ENCODE measurements at places on chromosomes 1 and 21.

- DNase-seq = no peak
These were observed 73.0 kb downstream of the RAP1GAP start for GRCh38 chr1:21596174-21596573.

- no peak for DNase-seq
These were observed 694 bp downstream of the MEAF6 start for GRCh38 chr1:37513795-37514349.

GRCh38 chr1:72547412-72547811, 265.1 kb upstream of the NEGR1 start:
- DNase-seq = no peak

- DNase-seq = no peak
These were observed 159.2 kb downstream of the GALNT2 start for GRCh38 chr1:230226007-230226800.

GRCh38 chr1:27015260-27015659, 2.6 kb upstream of the TENT5B start:
- no peak for DNase-seq

DNA sequence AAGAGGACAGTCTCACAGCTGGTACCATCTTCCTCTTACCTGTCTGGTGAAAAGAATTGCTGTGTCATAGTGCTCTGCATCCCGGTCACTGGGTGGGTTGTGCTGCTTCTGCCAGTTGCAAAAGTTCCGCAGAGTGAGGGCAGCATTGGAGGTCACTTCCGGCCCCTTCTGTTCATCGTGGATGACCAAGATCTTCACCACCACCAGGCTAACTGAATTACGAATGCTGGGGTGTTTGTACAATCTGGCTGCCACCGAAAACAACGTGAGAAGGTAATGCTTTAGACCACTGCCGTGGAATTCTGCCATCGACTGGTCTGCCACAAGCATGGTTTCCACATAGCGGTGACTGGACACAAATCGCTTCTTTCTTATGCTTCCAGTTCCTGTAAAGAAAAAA, 2.9 kb downstream of the ADAMTS1 start:
- no peak for DNase-seq

DNA sequence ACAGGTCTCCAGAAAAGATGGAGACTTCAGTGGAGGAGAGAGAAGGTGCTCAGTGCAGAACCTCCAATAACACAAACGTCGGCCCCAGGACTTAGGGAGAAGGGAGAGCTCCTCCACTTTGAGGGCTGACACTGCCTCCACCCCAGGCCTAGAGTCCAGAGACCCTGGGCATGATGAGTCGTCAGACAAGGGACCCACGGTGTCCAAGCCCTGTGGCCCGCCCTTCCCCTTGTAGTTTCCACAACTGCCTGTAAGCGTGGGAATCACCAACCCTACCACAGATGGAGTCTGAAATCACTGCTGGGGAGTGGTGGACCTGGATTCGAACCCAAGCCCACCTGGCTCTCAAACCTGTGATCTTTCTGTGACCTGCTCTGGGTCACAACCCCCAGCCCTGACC, 281.1 kb downstream of the NPHP4 start:
- DNase-seq = no peak

DNA sequence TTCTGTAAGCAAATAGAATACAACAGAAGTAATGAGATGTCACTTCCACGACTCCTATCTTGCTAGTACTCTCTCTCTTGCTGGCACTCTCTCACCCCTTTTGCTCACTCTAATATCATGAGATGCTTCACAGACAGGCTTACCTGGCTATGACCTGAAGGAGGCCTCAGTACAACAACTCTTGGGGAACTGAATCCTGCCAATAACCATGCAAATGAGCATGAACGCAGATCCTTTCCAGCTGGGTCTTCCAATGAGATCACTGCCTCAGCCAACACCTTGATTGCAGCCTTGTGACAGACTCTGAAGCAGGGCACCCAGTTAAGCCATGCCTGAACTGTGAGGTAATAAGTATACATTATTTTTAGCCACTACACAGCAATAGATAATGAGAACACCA, 53.1 kb upstream of the ADAR start:
- DNase-seq = no peak

DNA sequence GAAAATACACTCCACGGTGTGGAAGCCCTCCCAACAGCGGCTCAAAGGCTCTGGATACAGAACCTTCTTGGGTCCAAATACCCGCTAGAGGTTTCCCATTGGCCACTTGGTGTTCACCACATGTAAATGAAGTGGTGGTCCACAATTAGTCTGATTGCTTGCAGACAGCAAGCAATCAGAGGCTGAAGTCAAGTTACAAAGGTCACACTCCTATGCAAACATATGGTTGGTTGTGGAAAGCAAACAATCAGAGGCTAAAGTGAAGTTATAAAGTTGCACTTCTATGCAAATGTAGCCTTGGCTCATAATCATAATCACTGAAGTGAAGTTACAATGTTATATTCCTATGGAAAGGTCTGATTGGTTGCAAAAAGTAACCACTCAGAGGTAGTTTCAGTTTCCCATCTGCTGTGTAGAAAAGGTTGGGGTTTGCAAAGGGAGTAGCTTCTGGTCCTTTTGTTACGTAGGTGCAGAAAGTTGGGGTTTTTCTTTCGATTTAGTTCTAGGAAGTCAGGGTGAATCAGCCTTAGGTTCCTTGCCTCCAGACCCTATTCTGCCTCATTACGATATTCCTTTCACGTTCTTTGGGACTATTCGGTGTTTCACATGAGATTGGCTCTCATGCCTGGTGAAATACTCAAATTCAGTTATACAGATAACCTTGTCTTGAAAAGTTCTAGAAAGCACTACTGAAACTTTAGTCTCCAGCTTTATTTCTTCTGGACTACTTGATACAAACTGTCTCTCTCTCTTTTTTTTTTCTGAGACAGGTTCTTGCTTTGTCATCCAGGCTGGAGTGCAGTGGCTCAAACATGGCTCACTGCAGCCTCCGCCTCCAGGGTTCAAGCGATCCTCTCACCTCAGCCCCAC, 36.7 kb upstream of the MTF2 start:
- DNase-seq = no peak

DNA sequence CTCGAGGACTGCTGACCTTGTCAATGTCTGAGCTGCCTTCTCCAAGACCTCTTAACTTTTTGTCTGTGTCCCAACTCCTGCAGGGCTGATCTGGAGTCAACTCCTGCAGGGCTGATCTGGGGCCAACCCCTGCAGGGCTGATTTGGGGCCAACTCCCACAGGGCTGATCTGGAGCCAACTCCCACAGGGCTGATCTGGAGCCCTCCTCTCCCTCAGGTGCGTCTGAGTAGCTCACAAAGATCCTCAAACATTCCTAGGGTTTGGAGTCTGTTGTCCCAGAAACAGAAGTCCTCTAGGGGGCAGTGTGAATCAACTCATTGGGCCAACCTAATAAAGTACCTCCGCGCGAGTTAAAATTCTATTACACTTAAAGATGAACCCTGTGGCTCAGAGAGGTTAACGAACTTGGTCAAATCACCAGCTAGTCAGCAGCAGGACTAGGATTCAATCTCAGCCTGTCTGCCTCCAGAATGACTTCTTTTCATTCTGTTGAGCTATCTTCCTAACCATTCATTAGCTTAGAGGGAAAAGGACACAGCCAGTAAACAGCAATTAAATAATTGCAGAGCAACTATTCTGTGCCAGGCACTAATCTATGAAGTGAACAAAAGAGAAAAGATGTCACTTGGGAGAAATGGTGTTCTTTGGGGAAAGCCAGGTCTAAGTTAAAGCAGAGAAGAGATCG, 17.2 kb upstream of the RLF start:
- peak; percentile 36 for DNase-seq

GRCh38 chr1:31661856-31662255, 17.2 kb upstream of the PEF1 start:
- DNase-seq = no peak

DNA sequence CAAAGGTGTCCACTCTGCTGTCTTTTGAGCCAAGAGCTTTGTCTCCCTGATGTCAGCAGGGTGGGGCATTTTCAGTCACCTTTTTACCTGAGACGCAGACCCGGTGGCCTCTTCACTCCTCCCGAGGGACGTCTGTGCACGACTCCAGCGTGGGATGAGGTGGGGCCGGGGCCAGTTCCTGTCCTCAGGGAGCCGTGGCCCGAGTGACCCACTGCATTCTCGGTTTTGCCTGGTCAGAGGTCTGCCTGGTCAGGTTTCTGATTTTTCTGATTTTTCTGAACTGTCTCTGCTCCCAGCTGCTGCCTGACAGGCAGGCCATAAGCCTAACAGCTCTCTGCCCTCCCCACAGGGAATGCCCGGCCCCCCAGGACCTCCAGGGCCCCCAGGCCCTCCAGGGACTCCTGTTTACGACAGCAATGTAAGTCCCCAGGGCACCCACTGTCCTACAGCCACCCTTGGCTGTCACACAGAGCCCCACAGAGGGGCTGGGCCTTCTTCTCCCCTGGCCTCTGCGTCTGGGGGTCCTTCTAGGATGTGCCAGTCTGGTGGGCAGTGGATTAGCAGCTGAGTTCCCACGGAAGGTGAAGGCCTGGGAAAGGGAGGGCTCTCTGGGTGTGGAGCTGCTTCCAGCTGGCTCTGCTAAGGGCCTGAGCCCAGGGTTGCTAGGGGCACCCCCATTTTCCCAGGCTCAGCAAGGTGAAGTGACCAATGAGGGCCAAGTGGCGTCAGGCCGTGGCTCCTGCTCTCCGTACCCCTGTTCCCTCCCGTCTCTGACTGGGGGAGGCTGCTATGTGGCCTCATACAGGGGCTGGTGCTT, 45.9 kb downstream of the SLC19A1 start:
- DNase-seq = no peak

DNA sequence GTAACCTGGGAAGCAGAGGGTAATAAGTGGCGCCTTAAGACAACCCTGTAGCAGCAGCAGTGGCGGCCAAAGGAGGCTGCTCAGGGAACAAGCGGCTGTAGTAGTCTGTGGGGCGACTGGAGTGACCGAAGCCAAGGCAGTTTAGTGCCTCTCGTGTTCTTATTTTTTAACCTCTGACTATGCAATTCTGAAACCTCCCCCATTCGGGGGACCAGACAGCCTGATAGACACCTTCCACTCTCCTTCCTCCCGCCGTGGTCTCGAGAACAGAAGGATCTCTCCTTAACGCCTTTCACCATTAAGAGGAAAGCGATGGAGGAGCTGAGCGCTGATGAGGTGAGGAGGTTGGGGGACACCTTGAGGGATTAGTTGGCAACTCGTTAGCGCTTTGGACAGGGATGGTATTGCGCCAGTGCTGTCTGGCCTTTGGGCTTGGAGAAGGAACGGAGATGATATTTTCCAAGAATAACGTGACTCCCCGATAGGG, 644 bp downstream of the UBE4B start:
- no peak for DNase-seq

DNA sequence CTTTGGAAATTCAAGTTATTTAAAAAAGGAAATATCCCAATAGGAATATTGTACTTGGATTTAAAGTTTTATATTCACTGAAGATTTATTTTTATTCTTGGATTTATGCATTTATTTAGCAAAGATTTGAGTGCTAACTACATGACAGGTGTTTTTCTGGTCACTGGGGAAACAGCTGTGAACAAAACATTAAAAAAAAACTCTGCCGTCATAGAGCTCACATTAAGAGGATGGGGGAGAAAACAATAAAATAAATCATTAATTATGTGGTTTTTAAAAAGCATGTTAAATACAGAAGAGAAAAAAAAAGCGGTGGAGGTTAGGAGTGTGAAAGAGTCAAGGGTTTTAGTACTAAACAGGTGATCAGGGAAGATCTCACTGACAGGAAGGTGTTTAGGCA, 149.9 kb downstream of the GALNT2 start:
- DNase-seq = no peak

DNA sequence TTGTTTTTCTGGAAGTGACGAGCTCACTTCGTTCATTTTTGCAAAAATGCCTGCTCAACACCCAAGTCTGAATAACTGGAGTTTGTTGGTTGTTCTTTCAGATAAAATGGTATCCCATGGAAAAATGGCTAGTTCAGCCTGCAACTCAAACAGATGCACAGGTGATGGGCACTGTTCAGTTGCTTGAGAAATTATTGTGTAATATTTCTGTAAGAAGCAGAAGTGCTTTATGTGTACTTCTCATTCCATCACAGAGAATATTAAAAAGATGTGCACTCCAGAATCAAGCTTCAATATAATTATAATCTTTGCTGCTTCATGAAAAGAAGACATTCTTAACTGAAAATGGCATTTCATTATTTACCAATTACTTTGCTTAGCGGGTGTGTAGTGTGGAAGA, 9.1 kb downstream of the SYT2 start:
- DNase-seq = no peak

- DNase-seq = no peak
These were observed 10.1 kb upstream of the TMEM52 start for GRCh38 chr1:1929102-1929638.

GRCh38 chr1:193031431-193031830, 27.7 kb downstream of the UCHL5 start:
- no peak for DNase-seq

GRCh38 chr1:67831850-67832513, 1.3 kb downstream of the GNG12 start:
- DNase-seq = peak; percentile 44

DNA sequence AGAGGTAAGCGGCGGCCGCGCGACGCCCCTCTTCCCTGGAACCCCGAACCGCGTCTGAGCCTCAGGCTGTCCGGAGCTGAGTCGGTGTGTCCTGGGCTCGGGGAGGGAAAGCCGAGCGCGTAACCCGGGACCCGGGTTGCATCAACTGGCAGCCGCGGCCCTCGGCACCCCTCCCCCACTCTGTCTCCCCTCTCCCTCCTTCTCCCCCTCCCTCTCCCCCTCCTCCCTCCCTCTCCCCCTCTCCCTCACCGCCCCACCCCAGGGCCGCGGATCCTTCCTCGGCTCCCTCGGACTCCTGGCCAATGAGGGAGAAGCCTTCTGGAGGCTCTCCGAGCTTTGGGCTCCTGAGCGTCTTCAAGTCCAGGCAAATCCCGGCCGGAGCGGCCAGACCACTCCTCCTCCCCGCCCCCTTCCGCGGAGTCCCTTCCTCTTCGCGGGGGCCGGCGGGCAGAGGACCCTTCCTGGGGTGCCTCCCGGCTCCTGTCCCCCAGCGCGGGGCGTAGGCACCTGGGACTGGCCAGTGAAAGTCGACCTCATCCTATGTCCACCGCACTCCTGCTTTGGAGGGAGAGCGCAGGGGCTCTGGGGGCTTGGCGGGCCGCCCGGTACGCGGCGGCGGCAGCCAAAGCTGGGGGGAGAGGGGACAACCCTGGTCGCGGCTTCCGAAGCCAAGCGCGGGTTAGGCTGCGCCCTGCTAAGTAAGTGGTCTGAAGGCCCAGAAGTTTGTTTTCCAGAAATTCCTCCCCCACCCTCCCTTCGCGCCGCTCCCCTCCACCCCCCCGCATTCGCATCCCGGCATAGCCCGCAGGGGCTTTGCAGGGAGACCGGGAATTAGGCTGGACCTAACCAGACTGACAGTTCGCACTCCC, 850 bp downstream of the SESN2 start:
- DNase-seq = no peak

DNA sequence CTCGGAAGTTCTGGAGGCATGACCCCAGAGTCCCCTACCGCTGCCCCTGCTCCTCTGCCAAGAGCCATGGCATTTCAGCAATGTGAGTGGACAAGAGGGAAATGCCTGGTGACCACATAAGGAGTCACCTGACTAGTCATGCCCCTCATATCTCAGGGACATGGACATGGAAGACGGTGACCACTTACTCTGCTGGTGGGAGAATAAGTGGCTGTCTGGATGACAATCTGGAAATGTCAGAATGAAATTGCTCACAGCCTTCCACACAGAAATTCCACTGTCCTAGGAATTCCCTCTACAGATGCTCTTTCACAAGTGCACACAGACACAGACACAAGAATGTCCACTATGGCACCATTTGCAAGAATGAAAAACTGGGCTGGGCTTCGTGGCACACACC, 24.3 kb upstream of the PLEKHG5 start:
- no peak for DNase-seq

Data from NCI-H446 treated with DMSO at 0.1 percent for 48 hours (cell line).